Esophagus mucosa (tissue), 1 donor: ENCODE measurements at places on chromosomes 4 and X.

DNA sequence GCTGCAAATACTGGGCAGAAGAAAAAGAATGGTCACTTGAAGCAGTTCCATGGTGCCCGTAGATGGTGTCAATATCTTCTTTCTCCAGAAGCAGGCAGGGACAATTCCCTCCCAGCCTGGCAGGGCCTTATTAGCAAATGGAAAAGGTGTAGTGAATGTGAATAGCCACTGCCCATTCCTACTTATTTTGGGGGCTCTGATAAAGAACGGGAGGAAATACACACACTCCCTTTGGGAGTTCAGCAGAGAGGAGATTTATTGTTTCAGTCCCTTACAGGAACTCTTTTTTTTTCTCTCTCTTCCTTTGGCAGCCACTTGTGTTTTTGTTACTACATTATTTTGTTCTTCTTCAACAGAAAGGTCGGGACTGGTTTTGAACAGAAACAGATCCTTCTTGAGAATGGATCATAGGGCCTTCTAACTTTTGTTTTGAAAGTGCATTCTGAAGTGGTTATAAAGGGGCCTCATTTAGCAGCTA is at the start of gene EMCN:
TSS of gene EMCN (minus strand) at position 159 of the 478 bp plus-strand sequence. CDS start at position 51, 108 bp downstream.
- ATAC-seq, result no peak

DNA sequence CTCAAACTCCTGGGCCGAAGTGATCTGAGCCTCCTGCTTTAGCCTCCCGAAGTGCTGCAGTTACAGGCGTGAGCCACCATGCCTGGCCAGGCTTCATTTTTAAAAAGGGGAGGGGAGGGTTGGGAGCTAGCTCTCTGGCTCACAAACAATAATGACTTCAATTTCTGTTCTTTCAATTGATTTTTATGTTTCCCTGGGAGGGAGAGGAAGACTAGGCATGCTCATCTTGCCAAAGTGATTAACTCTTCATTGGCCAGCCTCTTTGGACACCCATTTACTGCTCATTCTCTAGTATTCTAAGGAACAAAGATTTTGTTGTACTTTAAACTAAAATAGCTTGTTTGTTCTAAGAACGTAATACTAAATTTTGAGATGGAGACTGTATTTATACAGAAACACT is 43.4 kb upstream of the TRIM2 start:
- ATAC-seq, result no peak

GRCh38 chr4:8101213-8102075 is 57.2 kb downstream of the ABLIM2 start:
- ATAC-seq, result peak; percentile 84

GRCh38 chr4:6221851-6222760 is 21.8 kb upstream of the JAKMIP1 start:
- ATAC-seq, result peak; percentile 65

- no peak for ATAC-seq
Measured at GRCh38 chrX:25721564-25721963, 416.6 kb upstream of the MAGEB18 start.
